ENCODE measurements at places on chromosomes 12 and 14.

- DNase-seq, result no peak
Observed at GRCh38 chr12:124687917-124688316, 120.5 kb upstream of the NCOR2 start.

GRCh38 chr14:66496188-66496807 is 10.1 kb downstream of the CCDC196 start:
- no peak for DNase-seq

DNA sequence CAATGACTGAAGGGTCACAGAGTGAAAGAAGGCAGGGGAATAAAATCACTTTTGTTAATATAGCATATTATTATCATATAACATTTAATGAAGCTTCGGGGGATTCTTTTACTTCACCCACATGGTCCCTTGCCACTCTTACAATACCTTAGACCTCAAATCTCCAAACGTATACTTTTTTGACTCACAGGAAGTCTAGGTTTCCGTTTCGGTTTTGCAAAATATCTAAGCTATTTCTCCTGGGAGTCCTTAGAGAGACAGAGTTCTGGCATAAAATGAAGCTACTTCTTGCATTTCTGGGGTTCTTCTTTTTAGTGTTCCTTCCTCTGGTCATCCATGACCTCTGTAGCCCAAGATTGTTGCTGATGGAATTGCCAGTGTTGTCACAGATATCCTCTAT is 590.5 kb upstream of the ATP2B1 start:
- no peak for DNase-seq

GRCh38 chr12:92519284-92519683 is 183.5 kb upstream of the PLEKHG7 start:
- DNase-seq, result no peak

DNA sequence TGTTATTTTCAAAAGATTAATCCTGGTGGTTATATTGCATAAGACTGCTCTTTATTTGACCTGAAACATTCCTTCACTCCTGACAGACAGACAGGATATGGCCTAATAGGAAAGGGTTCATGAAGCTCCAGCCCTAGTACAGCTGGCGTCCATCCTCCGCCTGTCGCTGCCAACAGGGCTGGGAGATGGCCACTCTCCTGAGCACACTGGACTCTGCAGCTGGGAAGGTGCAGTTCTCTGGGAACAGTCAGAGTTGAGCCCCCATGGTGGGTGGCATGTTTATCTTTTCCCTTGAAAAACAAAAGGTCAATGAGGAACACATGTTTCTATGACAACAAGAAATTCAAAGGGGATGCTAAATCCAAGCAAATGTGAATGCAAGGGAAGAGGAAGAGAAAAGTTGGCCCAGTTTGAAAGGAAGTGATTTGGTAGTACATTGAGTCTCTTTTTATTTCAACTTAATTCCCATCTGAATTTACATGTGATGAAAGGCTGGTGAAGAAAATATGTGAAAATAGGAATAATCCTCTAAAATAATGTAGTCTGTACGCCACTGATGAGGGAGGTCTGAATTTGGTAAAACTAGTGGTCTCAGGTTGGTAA is 89.9 kb upstream of the DCN start:
- no peak for DNase-seq

DNA sequence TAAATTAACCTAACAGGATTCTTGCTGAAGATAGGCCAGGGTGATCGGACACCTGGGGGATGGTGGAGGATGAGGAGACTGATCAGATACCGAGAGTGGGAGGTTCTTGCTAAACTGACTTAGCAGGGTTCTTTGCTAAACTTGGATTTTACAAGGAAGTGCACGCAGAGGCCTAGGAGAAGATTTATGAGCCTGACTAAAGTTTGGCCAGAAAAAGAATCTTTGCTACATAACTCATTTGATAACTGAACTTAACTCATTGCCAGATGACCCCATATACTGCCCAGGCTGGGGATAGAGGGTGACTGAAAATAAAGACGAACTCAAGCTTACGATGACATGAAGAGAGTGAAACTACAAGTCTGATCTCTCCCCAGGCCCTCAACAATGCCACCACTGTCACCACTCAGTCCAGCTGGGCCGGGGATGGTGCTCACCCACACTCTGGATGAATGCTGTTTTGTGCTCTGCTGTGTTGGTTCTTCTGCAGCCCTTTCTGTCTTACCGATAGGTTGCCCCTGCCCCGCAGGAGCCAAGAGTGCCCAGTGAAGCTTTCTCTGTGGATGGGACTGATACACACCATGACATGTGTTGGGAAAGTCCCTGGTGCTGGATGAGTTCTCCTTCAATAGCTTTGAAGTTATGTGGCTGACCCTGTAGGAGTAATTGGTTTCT is 29.0 kb downstream of the PPFIBP1 start:
- no peak for DNase-seq
